ENCODE measurements at places on chromosomes 6 and 20.
A peak's percentile ranks its signal among the peaks of the same experiment; 100 is the strongest.

DNA sequence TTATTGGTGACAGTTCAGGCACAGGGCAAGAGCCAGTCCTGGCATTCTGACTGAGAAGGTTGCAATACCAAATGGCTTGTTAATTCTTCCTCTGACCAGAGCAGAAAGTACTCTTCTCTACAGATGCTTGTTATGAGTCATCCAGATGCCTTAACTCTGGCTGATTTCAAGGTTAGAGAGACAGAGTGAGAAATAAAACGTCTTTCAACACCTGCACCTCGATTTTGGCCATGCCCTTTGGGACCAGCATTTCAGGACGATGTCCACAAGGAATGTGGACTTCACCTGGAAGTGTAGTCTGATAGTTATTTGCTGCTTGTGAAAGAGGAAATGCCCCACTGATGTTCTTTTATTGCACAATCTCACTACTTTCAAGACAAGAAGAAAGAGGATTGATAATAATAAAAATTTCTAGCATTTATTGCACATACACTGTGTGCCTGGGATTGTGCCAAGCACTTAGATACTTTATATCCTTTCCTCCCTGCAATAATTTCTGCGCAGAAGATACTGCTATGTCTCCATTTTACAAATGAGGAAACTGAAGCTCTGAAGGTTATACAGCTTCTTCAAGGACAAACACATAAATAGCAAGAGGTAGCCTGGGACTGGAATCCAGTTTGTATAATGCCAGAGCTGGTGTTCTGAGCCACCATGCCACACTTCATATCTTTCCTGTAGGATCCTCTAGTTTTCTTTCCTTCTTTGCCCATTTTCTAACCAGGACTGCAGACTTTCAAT lies 33.5 kb upstream of the MCM3 start:
- no peak for DNase-seq

GRCh38 chr6:43697421-43697820 lies 9.8 kb upstream of the MRPS18A start:
- DNase-seq = no peak

- no peak for DNase-seq
Measured at GRCh38 chr6:8180327-8181159, 78.2 kb upstream of the EEF1E1 start.

GRCh38 chr6:42452171-42453030 lies 675 bp upstream of the TRERF1 start:
- DNase-seq = peak; percentile 58

GRCh38 chr6:11885159-11885558 lies 106.6 kb upstream of the ADTRP start:
- no peak for DNase-seq

DNA sequence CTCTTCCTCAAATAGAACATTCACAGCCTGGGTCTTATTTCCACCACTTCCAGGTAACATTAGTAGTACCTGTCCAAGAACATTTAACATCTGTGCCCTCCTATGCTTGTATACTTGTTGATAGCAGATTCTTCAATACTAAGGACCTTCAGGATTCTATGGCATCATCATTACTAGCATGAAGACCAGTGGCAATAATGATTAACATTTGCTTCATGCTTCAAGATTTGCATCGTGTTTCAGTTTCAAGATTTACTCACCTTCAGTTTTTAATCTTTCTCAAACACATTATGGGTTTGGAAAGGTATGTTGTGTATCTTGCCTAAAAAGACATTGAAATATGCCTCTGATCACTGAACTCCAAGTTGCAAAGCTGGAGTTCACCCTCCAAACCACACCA lies 412.8 kb upstream of the NRSN1 start:
- DNase-seq = no peak

- no peak for DNase-seq
Measured at GRCh38 chr6:46022106-46022948, 6.7 kb upstream of the CLIC5 start.

DNA sequence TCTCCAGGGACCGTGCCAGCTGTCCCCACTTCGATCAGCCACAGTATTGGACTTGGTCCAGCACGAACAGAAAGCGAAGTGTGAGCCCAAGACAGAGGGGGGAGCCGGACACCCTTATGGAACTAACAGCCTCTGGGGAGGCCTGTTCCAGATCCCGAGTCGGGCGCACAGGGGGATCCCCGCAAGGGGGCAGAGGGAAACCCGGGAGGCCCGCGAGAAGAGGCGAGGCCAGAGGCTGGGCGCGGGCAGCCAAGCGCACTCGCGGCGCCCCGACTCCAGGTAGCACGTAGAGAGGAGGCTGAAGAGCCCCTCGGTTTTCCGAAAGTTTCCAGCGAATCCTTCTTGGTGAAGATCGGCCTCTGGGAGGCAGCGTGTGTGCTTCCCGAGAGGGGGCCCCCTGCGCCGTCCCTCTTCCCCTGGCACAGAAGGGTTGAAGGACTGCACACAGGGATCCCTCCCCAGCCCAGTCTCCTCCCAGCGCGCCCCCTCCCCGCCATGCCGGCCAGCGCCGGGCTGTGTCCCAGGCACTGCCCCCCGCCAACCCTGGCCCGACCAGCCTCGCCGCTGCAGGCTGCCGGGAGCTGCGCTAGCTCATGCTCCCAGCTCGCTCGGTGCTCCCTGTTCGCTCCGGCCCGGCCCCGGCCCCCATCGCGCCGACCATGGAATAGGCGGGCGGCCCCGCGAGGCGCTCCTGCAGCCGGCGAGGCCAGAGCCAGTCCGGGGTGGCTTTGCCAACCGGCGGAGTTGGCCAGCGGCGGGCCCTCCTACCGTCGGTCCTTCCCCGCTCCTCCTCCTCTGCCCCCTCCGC lies 577 bp upstream of the SLC24A3 start:
- no peak for DNase-seq

DNA sequence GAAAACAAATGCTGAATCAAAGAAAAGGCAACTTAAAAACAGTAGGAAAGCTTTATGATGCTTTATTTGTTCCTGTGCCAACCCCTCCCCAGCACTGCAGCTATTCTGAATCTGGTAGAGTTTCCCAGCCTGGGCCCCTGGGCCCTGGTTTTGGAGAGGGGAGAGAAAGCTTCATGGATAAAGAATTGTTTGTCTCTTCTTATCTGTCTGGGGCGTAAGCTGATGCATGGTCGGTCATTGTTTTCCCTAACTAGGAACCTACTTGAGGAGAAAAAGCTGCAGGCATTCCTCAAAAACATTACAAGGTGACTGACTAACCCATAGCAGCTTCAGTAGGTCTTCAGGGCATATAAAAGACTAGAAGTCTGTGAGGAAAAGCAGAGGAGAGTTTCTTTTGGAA lies 758.1 kb upstream of the EPHA7 start:
- DNase-seq = no peak

DNA sequence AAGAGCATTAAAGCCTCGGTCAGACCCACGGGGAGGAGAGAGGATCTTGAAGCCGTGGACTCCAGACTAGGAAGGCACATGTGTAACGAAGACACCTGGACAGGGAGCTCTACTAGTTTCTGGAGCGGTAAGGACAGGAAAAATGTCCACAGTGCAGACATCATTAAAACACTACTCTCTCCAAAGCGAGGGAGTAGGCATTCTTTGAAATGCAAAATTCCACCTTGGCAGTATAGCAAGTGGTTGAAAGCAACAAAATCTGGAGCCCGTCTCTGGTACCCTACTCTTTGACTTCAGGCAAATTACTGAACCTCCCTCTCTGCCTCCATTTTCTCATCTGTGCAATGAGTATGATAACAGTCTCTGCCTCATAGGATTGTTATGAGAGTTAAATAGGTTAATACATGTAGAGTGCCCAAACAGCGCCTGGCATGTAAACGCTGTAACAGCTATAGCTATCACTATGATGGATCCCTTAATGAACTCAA lies 408 bp upstream of the CRIP3 start:
- no peak for DNase-seq

DNA sequence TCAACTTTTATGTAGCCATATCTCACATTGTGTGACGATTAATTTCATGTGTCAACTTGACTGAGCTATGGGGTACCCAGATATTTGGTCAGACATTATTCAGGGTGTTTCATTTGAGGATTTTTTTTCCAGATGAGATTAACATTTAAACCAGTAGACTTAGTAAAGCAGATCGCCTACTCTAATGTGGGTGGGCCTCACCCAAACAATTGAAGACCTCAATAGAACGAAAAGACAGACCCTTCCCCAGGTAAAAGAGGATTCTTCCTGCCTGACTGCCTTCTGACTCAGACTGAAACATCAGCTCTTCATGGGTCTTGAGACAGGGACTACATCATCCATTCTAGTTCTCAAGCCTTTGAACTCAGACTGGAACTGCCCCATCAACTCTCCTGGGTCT lies 231.7 kb upstream of the SASH1 start:
- DNase-seq = no peak

GRCh38 chr6:108337721-108338120 lies 42.9 kb downstream of the AFG1L start:
- no peak for DNase-seq

DNA sequence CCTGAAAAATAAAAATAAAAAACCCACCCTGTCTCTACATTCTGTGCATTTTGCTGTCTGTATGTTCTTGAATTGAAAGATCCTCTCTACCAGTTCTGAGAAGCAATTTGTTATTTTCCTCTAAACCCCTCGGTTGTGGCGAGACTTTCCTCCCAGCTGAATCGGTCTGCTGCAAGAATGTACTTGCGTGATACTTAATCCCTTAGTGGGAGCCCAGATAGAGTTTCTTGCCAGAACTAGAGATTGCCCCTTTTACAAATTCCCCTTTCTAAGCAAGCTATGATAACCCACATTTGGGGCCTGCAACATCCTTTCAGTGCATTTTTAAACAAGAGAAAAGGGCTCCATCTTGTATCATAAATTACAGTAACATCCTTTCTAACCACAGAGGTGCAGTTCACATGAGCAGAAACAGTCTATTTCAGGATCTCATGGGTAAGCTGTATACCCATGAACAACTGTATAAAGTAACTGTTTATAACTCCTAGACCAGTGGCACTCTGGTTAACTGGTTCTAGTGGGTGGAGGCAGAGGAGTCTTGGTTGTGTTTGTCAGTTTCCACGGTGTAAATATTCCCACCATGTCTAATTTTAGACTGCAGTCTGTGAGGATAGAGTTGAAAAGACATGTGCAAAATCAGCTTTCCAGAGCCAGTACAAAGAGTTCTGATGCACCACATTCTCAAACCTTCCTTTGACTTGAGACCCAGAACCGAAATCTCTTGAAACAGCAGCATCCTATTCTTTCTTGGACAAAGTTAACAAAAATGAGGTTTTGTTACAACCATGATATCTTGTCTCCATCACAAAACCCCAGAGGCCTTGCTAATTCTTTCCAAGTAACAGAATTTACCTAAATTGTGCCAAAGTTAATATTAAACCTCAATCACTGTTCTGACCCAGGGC lies 113.1 kb upstream of the ZNF217 start:
- DNase-seq = no peak

- no peak for DNase-seq
Measured at GRCh38 chr6:156419594-156419993, 357.6 kb upstream of the ARID1B start.

DNA sequence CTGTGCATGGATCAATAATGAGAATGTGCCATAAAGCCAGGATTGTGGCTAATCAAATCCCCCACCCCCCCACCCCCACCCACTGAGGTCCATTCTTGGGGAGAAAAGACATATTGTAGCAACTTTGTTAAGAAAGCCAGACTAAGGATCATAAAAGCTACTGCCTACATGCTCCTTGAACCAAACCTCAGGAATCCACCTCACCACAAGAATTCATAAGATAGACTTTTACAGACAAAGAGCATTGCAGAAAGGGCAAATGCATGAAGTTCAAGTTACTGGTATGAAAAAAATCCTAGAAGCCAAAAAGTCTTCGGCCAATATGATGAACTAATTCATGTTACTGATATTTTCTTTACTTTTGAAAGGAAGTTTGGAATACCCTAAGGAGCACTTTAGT lies 187.9 kb upstream of the ARID1B start:
- no peak for DNase-seq

DNA sequence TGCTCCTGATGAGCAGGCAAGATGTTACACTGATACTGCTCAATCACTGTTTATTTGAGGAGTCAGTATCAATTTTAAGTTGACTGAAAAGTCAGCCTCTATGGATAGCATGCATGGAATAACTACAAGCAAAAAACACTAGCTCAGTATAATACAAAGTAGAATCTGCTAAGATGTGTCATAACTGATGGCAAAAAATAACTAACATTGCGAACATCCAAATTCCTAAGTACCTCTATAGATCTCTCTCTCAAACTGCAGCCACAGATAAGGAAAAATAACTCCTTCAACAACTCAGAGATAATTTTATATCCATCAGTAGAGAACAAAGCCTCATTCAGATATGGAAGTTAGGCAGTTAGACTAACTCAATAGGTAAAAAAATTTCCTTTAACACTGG lies 16.3 kb downstream of the HDAC2 start:
- DNase-seq = no peak

GRCh38 chr20:17227219-17227575 lies 357 bp downstream of the PCSK2 start:
- DNase-seq = no peak

DNA sequence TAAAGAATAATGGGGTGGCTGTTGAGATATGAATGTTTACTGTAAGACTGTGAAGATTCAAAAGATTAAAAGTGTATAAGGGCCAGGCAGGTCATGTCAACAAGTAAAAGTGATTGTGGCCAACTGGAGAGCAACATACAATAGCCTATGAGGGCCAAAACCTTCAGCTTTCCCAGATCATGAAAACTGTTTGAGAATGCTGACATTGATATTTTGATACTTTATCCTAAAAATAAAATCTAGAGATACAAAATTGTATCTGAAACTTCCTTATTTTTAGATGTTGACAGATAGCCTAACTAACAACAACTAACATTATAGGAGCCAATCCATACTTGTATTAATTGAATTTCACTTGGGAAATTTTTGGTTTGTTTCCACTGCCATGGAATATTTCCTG lies 70.3 kb upstream of the PAK5 start:
- DNase-seq = no peak

DNA sequence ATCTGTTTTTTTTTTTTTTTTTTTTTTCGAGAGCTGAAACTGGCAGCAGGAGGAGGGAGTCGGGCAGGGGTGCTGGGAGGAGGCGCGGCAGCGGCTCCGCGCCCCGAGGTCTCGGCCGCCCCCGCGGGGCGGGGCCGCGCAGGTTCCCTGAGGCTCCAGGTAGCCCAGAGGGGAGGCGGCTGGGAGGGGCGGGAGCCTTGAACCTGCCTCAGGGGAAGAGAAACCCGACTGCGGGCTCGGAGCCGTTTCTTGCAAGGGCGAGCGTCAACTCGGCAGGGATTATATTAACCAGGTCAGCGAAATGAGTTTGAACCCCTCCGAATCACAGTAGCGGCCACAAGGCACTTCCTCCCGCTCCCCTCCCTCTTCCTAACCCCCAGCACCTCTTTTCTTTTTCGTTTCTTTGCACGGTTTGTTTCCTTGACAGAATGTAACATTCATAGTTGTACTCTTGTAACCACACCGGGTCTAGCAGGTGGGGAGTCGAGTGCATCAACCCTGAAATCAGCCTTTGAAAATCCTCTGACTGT lies 2.0 kb downstream of the MYB start:
- DNase-seq = peak; percentile 5

GRCh38 chr6:116561377-116562018 lies 7.9 kb downstream of the CALHM4 start:
- DNase-seq = no peak

GRCh38 chr6:93295631-93296030 lies 123.7 kb downstream of the EPHA7 start:
- no peak for DNase-seq

- DNase-seq = no peak
Measured at GRCh38 chr20:3157817-3158216, 1.8 kb downstream of the FASTKD5 start.

GRCh38 chr6:43706788-43707187 lies 19.2 kb upstream of the MRPS18A start:
- no peak for DNase-seq
